Right forelimb (tissue), 1 donor: ENCODE measurements at places on chromosomes 4 and X.

- DNase-seq, result no peak
Observed at GRCh38 chr4:180530787-180531186, 1712.4 kb upstream of the TENM3 start.

GRCh38 chr4:6011271-6011671, 7.0 kb downstream of the C4orf50 start:
- no peak for DNase-seq

DNA sequence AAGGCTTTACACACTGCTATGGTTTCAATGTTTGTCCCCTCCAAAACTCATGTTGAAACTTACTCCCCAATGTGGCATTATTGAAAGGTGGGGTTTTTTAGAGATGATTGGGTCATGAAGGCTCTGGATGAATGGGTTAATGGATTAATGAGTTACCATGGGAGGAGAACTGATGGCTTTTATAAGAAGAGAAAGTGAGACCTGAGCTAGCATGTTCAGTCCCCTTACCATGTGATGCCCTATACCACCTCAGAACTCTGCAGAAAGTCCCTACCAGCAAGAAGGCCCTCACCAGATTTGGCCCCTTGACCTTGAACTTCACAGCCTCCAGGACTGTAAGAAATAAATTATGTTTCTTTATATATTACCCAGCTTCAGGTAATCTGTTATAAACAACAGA, 68.9 kb upstream of the CAPN6 start:
- no peak for DNase-seq

DNA sequence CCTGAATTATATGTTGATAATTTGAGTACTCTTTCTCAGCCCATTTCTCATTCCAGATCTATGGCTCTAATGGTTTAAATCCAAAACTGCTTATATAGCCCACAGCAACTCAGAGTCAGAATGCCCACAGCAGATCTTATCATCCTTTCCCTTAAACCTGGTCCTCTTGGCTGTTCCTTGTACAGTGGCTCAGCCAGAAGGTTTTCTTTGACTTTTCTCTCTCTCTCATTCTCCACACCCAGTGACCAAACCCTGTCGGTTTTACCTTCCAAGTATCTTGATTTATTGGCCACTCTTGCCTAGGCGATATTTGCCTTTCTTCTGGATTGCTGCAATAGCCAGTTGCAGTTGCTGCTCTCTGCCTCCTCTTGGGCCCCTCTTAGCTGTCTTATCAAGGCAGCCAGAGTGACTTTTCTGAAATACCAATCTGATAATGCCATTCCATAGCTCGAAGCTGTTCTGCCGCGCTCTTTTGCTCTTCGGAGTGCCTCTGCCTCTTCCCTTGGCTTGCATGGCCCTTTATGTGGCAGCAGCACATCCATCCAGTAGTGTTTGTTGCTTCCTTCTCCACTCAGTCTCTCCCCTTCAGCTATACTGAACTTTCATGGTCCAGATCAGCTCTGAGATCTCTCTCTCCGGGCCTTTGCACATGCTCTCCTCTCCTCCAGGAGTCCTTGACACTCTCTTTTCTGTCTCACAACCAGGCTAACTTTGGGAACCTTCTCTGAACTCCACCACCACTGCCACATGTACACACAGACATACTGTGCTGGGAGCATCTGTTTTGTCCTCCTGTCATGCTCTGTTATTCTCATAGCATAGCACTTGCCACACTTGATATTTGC, 11.8 kb downstream of the GAB1 start:
- no peak for DNase-seq

- DNase-seq, result no peak
Observed at GRCh38 chr4:33386764-33387163, 2666.6 kb downstream of the PCDH7 start.
